ENCODE measurements at places on chromosomes 2 and 18. TPM values are rescaled to one million over a fixed set of nuclear protein-coding genes. Genes with fewer than 3 reads are reported as not detected.

GRCh38 chr2:218298314-218298875 lies 6.1 kb upstream of the TMBIM1 start:
- H3K27me3 ChIP-seq, result peaks cover 9% of the 10 kb centered on the region
- H3K36me3 ChIP-seq, result no peaks in the 10 kb centered on the region
- DNase-seq, result no peak

The UXS1 gene
- 51.9 TPM for total RNA-seq

- no peaks in the 10 kb centered on the region for H3K4me1 ChIP-seq
- no peak overlapping the region for H3K27ac ChIP-seq
- no peaks in the 10 kb centered on the region for H3K36me3 ChIP-seq
- peaks cover 10% of the 10 kb centered on the region for H3K27me3 ChIP-seq
- DNase-seq, result no peak
Observed at GRCh38 chr2:241037498-241037897, 39.1 kb downstream of the SNED1 start.

The HOXD12 gene
- total RNA-seq, result not detected

DNA sequence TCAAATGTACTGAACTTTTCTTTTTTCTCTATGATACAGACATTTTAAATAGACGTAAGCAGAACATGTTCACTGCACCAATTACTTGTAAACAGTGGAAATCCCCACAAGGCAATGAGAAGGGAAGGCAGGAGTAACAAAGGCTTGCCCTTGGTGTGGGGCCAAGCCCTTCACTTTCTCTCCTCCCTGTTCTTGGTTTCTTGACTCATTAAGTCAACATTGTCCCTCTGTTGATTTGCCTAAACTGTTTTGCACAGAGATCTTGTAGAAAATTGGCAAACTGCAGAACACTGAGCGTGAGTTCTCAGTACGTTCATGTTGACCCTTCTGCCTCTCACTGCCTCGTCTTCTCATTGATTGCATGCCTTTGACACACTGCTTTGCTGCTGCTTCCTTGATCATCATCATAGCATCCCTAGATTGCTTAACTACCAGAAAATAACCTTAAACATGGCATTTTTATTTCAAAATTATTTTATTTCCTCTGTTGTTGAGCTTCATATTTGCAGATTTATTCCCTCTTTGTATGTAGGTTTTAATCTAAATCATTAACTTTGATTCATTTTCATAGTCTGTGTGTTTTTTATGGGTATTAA lies 257.7 kb downstream of the PTGR3 start:
- peak overlapping the region; percentile 42 for H3K27ac ChIP-seq
- H3K4me3 ChIP-seq, result peak overlapping the region; percentile 31
- peak; percentile 70 for DNase-seq
- H3K36me3 ChIP-seq, result peaks cover 7% of the 10 kb centered on the region
- no peaks in the 10 kb centered on the region for H3K27me3 ChIP-seq

GRCh38 chr18:10732990-10733389 lies 207.2 kb downstream of the NAPG start:
- no peaks in the 10 kb centered on the region for H3K4me1 ChIP-seq
- no peak for DNase-seq
- no peaks in the 10 kb centered on the region for H3K36me3 ChIP-seq
- 0 out of 2 replicates have a peak, but pooled peaks cover 2% of the 10 kb centered on the region for H3K27me3 ChIP-seq
- H3K27ac ChIP-seq, result no peak overlapping the region
- no peak overlapping the region for H3K4me3 ChIP-seq

GRCh38 chr18:79578396-79579260 lies 101.0 kb upstream of the CTDP1 start:
- no peak overlapping the region for H3K27ac ChIP-seq
- DNase-seq, result no peak
- no peaks in the 10 kb centered on the region for H3K4me1 ChIP-seq

DNA sequence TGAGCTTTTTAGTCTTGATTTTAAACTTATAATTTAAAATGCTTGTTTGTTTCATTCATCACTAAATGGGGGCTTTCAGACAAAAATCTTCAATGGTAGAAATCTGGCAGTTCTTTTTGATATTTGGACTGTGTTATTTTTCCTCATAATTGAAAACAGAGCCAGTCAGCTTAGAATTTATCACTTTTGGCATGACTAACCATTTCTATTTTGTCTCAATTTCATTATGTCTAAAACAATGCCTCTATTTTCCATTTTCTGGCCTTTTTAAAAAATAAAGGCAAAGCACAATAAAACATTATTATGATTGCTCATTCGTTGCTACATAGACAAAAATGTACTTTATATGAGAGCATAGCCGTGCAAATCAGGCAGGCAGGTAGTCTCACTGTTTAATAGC lies 434.5 kb downstream of the XIRP2 start:
- H3K4me1 ChIP-seq, result no peaks in the 10 kb centered on the region
- H3K27ac ChIP-seq, result no peak overlapping the region
- no peak for DNase-seq
- H3K27me3 ChIP-seq, result no peaks in the 10 kb centered on the region

GRCh38 chr18:54672846-54673475 lies 81.9 kb downstream of the DYNAP start:
- H3K36me3 ChIP-seq, result no peaks in the 10 kb centered on the region
- no peak for DNase-seq
- peaks cover 6% of the 10 kb centered on the region for H3K27me3 ChIP-seq
- peaks cover 7% of the 10 kb centered on the region for H3K4me1 ChIP-seq
- H3K27ac ChIP-seq, result no peak overlapping the region
- H3K4me3 ChIP-seq, result no peak overlapping the region

The MROH2A gene
- total RNA-seq, result not detected

GRCh38 chr18:23712445-23712844 lies 23.2 kb downstream of the LAMA3 start:
- no peak overlapping the region for H3K4me3 ChIP-seq
- DNase-seq, result no peak
- H3K27ac ChIP-seq, result no peak overlapping the region
- peaks cover 15% of the 10 kb centered on the region for H3K4me1 ChIP-seq
- no peaks in the 10 kb centered on the region for H3K27me3 ChIP-seq
- no peaks in the 10 kb centered on the region for H3K36me3 ChIP-seq

DNA sequence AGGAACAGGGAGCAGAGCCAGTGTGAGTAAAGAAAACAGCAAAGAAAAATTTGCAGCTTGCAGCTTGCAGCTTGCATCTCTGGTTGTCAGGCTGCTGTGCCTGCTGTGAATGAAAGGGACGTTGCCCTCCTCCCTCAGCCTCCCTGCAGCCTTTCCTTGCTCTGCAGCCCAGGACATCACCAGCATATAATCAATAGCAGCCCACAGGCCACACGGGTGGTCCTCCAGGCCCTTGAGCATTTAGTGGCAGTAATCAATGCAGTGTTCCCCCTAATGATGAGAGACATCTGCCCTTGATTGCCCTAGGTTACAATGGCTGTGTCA lies 122.2 kb upstream of the TACR1 start:
- H3K4me3 ChIP-seq, result no peak overlapping the region
- no peaks in the 10 kb centered on the region for H3K36me3 ChIP-seq
- no peak for DNase-seq
- peaks cover 19% of the 10 kb centered on the region for H3K4me1 ChIP-seq
- peaks cover 7% of the 10 kb centered on the region for H3K27me3 ChIP-seq
- H3K27ac ChIP-seq, result no peak overlapping the region

- no peaks in the 10 kb centered on the region for H3K36me3 ChIP-seq
- no peak overlapping the region for H3K27ac ChIP-seq
- no peak for DNase-seq
- H3K27me3 ChIP-seq, result peaks cover 5% of the 10 kb centered on the region
Observed at GRCh38 chr2:126880324-126880723, 18.4 kb upstream of the TEX51 start.

All from HFFc6 (cell line).